ENCODE measurements at places on chromosomes 6 and 20.

GRCh38 chr6:71287926-71288227, 734 bp upstream of the OGFRL1 start:
- no peak for DNase-seq

- no peak for DNase-seq
Measured at GRCh38 chr20:36969478-36970186, 18.1 kb upstream of the SAMHD1 start.

DNA sequence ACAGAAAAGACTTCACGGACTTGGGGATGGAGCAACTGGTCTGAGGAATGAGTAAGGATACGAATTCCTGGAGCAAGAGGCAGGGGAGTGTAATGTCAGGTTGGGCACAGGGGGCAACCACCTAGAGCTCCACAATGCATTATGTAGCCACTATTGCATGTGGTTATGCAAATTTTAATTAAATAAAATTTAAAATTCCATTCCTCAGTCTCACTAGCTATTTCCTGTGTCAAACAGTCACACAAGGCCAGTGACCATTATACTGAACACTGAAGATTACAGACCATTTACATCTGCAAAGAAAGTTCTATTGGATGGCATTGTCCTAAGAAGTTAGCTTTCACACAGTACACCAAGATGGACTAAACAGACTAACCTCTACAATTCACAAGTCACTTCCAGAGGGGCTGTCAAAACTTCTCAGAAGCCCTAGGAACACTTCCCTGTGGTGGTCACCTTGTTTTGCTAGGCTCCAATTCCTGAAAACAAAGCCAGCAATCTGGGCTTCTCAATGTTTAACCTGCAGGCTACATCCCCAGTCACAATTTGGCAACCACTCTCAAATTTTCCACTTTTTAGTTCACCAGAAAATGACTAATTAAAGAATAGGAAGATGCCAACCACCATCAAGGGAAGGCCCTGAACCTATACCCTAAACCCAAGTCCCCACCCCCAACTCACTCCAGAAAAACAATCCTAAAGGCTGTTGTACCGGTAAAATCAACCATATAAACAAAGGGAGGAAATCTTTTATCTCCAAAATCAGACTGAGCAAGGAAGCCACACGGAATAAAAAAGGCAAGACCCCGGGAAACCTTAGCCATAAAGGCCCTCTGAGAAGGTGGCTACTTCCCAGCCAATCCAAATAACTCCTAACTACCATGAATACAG, 34.2 kb upstream of the C20orf203 start:
- no peak for DNase-seq

DNA sequence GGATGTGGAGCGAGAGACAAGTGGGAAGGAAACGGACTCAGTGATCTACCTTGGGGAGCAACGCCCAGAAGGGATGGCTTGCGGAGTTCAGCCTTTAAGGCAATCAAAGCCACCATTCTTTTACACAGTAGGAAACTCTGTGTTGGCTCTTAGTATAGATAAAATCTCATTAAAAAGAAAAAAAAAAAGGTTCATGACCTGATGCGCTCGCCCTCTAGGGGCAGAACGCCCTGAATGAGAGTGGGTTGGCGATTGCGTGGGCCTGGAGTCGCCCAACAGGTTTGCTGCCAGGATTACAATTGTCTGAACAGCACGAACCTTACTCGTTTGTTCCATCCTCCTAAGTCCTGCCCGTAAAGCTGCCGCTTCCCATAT, 1.2 kb downstream of the TPD52L1 start:
- DNase-seq: peak; percentile 80

GRCh38 chr20:19022791-19023448, 189.5 kb upstream of the SLC24A3 start:
- no peak for DNase-seq

DNA sequence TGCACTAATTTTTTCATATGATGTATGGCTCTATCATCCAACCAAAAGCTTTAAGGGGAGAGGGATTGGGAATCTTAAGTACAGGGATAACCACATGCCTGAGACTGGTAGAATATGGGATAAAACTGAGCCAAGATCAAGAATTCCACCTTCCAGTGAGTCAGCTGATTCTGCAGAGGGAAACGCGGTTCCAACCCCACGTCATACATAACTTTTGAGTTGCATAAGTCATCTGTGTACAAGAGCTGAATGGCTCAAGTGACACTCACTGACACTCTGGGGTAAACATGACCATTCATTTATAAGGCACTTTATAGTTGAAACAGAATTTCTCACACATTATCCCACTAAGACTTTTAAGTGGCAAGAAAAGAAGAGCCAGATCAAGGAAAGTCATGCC, 16.4 kb downstream of the TRIM27 start:
- DNase-seq: peak; percentile 67

DNA sequence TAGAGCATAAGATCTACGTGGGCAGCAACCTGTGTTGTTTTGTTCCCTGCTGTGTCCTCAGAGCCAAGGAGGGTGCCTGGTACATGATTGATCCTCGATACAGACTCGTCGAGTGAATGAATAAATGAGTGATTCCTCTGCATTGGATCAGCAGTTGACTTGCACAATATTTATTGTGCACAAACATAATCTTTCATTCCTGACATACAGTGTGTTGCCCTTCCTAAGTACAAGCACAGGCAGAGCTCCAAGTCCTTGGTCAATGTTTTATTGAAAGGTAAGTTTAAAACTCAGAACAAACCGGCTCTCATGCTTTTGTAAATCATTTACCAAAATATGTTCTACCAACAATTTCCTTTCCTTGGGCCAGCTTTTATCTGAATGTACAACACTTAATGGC, 57.4 kb downstream of the STMND1 start:
- no peak for DNase-seq

GRCh38 chr6:105619971-105620741, 217.3 kb upstream of the PREP start:
- DNase-seq: no peak

Measured in epithelial cell of esophagus (primary cell).